Activated CD8-positive, alpha-beta memory T cell treated with anti-CD3 and anti-CD28 coated beads, Interleukin-2, amount 50 U/mL, for 4 hours (primary cell): ENCODE measurements at places on chromosomes 5 and 9.

DNA sequence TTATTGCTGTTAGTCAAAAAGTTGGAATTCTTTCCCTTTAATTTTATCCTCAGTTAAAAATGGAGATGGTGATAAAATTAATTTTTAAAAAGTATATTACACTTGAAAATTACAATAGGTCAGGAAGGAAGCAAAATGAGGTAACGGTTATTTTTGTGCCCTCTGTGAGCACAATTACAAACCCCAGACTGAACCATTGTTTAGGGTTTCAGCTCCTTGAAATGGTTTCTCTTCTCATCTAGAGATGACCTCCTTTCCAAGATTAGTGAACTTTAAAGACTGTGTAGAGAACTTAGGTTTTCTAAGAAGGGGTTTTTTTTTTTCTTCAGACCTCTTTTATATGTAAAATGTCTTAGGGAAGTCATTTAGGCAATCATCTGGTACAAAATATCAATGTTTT lies 126.2 kb upstream of the CHD1 start:
- no peak for DNase-seq

GRCh38 chr5:33766023-33766422 lies 125.8 kb downstream of the ADAMTS12 start:
- no peak for DNase-seq

DNA sequence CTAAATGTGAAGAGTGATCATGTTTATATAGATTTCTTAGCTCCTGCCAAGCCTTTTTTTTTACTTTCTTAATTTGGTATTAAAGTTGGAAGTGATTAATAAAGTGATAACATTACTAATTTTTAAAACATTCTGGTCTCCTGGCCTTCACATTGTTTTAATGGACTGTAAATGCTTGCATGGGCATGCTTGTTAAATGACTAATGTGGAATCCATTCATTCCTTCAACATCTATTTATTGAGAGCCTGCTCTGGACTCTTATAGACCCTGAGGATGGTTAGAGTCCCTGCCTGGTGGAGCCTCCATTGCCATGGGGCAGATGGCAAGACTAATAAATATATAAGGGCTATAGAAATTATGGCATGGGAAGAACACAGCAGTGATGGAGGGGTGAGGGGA lies 103.5 kb downstream of the NTRK2 start:
- DNase-seq, result no peak

DNA sequence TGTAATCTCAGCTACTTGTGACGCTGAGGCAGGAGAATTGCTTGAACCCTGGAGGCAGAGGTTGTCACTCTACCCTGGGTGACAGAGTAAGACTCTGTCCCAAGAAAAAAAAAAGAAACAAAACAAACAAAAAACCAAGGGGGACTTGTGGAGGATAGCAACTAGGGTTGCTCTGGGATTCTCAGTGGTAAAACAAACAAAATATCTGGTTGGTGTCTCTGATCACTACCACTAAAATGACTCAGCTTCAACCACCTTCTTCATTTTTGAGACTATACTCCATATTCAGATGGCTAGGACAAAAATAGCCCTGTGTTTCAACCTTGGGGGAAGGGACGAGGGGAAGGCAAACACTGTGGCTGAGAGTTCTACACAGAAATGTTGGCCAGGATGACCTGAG lies 110.3 kb downstream of the ARRDC3 start:
- no peak for DNase-seq

- no peak for DNase-seq
Observed at GRCh38 chr9:1415146-1415545, 365.0 kb downstream of the DMRT2 start.

GRCh38 chr5:122126756-122127321 lies 2.5 kb upstream of the ZNF474 start:
- no peak for DNase-seq

DNA sequence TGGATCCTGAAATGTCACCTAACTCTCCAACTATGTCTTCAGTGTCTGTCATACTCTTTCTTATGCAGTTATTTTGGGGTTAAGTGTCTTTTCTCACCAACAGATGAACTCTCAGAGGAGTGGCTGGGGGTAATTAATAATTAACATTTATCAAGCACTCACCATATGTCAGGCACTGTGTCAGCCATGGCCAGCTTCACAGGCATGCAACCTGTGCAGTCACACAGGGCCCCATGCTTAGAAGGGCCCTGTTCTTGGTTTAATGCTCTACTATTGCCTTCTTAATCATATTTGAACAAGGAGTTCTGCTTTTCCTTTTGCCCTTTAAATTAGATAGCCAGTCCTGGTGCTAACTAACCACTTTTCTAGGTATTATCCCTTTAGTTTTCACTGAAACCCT lies 3.4 kb upstream of the GRPEL2 start:
- no peak for DNase-seq

GRCh38 chr5:143030349-143030748 lies 260.2 kb downstream of the ARHGAP26 start:
- DNase-seq, result peak; percentile 26

GRCh38 chr5:145568581-145568980 lies 266.6 kb downstream of the PRELID2 start:
- no peak for DNase-seq

- no peak for DNase-seq
Observed at GRCh38 chr5:139897342-139897741, 101.7 kb downstream of the PSD2 start.

DNA sequence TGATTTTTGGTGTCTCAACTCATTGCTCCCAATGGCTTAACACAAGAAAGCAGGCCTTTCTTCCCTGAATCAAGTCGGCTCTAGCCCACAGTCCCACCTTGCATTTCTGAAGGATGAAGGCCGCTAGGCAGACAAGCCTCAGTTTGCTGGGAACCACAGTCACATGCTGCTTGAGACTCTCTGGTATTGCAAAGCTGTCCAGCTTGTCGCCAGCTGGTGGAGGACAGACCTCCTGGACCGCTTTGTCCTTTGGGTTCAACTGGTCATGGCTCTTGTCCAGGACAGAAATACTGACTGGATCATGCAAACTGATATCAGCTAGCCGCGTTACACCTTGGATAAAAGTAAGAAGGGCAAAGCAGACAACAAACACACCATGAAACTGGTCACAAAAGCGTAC lies 23.1 kb downstream of the DDX31 start:
- DNase-seq, result no peak

- no peak for DNase-seq
Observed at GRCh38 chr9:31153250-31153840, 1231.1 kb upstream of the ACO1 start.

DNA sequence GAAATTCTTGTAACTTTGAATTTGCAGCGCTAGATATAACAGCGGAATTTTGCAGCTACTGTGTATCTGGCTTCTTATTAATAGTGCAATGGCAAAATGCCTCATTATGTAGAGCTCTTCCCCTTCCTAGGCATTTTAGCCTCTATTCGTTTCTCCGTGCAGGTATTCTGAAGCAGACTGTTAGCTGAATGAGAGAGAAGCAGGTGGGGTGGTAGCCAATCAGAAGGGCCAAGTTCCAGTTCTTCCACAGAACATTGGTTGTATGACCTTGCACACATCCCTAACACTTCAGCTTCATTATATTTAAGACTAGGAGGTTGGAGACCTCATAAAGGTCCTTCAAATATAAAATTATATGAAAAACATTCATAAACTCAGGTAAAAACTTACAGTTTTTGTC lies 1.2 kb upstream of the VPS13A start:
- no peak for DNase-seq

DNA sequence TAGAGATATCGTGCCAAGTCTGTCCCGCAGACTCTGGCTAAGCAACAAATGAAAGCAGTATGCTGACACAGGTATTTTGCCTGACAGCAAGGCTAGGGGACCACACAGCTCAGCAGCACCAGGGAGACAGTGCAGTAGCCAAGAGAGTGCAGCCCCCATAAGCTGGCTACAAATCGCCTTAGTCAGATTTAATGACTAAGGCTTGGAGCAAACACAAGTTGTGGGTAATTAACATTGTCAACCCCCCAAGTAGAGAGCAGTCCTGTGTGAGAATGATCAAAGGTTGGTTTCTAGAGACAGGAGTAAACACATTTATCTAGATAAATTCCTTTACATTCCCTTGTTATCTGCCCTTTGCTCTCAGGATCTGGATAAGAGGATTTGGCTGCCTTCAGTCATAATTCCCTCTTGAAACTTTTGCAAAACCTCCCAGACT lies 1434.5 kb upstream of the CDH6 start:
- DNase-seq, result no peak

GRCh38 chr9:37531699-37532098 lies 44.5 kb downstream of the FBXO10 start:
- DNase-seq, result no peak

DNA sequence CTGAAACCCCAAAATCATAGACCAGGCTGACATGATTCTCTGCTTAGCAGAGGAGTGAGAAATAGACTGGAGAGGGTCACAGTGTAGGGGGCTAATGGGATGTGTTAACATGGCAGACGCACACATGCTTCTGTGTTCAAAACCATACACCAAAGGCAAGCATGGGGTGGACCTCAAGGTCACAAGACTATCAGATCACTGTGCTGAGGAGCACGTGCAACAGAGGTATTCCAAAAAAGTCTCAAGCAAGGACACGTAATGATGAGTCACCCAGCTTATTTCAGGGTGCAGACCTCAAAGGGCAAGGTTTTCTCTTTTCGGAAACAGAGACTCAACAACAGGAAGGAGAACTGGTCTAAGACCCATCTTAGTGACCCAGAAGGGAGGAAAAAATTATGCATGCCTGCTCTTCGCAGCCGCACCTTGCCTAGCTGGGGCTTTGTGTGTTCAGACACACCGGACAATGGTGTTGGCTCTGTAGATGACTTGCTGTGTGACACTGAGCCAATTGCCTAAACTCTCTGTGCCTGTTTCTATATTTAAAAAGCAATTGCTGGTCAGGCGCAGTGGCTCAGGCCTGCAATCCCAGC lies 20.3 kb downstream of the WHRN start:
- peak; percentile 37 for DNase-seq

DNA sequence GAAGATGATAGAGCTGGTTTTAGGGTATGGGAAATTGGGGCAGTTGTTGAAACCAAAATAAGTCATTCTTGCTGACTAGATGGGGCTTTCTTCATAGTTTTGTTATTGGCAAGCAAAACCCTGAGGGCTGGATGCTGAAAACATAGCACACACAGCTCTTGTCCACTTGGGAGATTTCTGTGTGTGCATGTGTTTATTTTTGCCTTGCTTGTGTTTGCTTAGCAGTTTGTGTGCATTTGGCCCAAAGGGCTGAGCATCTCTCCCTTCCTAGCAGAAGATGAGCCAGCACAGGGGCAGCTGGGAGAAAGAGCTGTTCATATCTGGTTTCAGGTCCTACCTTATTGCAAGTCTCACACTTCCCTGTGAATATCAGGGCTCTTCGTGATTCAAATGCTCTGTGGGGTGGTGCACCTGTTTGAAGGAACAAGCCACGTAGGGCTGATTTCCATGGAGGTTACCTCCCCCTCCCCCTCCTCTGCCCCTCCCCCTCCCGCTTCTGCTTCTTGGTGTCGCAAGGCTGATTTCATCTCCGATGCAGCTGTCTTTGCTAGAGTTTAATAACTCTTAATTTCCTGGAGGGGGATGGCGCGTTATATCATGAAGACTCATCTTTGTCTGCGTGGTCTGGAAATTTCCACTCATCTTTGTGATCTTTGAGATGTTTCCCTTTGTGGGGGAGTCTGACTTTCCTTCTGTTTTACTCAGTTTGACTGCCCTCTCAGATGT lies 296.5 kb downstream of the ARHGAP26 start:
- no peak for DNase-seq

DNA sequence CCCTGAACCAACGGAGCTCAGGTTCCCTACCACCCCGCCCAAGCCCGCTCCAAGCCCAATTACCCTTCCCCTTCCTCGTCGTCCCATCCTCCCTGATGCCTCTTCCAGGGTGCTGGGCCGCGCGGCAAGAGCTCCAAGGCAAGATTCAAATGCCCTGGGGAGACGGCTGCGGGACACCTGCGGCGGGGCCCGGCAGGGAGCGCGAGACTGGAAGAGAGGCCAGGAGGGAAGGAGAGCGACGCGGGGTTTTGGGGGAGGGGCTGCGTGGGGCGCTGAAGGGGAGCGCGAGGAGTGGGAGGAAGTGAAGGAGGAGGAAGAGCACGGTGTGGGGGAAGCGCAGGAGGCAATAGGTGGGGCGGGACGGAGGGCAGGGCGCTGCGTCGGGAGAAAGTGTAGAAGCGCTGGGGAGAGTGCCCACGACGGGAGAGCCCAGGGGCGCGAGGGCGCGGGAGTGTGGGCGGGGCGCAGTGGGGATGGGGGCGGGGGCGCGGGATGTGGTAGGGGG lies 975 bp upstream of the NXNL2 start:
- DNase-seq, result no peak

DNA sequence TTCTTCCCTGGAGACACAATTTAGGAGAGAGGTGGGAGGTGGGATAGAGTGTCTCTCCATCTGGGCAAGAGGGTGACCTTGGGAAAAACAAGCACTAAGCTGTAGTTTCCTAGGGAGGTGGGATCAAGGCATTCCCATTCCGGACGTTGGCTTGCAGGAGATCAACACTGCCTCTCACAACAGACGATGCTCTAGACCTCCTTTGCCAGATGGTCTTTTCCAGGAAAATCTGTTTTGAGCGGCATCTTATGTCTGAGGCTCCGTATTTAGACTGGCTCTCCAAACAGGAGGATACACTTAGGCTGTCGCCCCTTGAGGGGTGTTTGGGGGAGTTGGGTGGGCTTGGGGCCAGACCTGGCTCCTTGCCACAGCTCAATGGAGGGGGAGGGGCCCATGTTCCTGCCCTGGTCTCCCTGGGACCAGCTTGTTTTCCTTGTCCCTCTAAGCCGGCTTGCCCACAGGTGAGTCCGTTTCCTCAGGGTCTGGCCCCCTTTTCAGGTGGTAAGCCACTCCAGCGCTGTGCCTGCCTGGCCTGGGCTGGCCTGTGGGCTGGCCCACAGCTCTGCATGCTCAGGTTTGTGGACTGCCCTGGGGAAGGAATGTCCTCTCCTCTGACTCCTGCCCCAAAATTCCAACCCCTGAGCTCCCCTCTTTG lies 2.4 kb downstream of the PSD2 start:
- DNase-seq, result no peak

DNA sequence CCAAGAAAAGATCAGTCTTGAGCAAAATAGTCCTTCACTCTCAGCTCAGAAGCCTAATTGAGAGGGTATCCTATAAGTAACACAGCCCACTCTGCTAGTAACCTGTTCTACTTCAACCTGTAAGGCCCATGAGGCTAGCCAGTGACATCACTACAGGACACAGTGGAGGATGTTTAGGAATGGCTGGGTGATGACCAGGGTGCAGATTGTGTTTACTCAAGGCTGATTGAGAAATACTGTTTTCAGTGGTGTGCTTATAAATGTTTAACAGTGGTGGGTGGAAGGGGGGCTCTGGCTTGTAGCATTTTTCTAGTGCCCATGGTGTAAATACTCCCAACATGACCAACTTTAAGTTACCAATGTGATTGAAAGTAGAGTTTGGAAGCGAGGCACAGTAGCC lies 159.8 kb upstream of the CCDC152 start:
- no peak for DNase-seq

GRCh38 chr5:60162441-60162840 lies 268.9 kb upstream of the PDE4D start:
- DNase-seq, result no peak

GRCh38 chr5:169192536-169192935 lies 108.4 kb downstream of the SLIT3 start:
- DNase-seq, result no peak

DNA sequence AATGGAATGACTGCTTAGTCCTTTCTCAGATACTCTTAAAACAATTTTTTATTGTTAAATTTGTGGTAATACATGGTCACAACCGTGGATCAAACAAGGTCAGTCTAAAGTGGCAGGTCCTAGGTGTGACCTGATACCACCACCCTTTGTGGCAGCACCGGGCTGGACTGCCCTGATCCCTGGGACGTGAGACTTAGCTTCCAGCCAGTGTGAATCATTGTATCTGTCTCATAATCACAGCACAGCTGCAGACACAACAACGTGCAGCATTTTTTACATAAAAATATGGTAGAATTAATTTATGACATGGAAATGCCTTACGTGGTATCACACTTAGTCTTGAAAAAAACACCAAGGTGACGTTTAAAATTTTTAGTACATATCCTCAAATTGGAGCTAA lies 7.8 kb downstream of the TOR1B start:
- no peak for DNase-seq
